Adrenal gland (tissue), 19 donors: ENCODE measurements at places on chromosomes 7 and 10. TPM values are rescaled to one million over a fixed set of nuclear protein-coding genes. Genes with fewer than 3 reads are reported as not detected.
A peak's percentile ranks its signal among the peaks of the same experiment; 100 is the strongest.

GRCh38 chr10:58384095-58384494, 1.1 kb upstream of the TFAM start:
- DNase-seq: no peak

The PDK4 gene
- 79.4 TPM for polyA plus RNA-seq

- no peak for DNase-seq
These were observed 25.8 kb downstream of the BTRC start for GRCh38 chr10:101379663-101380352.

The COG5 gene
- polyA plus RNA-seq: 38.9 TPM

The AGBL3 gene
- 1.2 TPM for polyA plus RNA-seq

GRCh38 chr7:101743241-101743994, 74.0 kb upstream of the CUX1 start:
- peak; percentile 47 for DNase-seq

The LRRN3 gene
- 21.2 TPM for polyA plus RNA-seq

The SUN1 gene
- 105 TPM for polyA plus RNA-seq

DNA sequence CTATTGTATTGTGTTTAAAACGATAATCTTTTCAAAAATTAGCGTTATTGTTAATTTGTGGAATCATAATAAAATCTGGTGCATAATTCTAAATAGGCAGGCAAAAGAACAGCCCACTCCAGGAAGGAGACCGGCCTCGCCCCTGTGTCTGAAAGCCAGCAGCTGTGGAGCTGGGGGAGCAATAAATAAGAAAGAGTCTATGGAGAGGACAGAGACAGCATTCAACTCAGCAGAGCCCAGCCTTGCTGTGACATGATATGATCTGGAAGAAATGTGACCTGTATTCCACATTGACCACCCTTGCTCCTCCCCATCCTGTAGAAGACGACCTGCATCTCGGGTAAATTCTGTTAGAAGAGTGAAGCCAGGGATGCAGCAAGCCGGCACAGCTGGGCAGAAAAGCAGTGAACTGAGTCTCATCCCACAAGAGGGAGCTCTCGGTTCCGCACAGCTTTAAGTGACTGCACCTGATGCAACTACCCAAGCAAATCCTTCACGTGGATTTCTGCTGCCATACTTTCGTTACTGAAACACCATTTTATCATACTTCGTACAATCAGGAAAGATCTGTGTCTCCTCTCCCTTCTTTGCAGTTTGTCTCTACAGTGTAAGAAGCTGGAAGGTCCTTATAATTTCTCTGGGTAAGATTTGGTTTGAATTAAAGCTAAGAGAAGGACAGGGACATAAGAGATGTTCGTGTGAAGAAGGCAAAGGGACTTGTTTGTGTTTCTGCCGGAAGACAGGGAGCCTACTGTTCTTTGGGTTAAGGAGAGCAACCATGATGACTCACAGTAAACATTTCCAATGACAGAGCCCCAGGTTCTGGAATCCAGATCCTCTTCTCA, 427.1 kb downstream of the GPAM start:
- DNase-seq: peak; percentile 42

GRCh38 chr10:43044448-43044921, 32.4 kb upstream of the RET start:
- no peak for DNase-seq

DNA sequence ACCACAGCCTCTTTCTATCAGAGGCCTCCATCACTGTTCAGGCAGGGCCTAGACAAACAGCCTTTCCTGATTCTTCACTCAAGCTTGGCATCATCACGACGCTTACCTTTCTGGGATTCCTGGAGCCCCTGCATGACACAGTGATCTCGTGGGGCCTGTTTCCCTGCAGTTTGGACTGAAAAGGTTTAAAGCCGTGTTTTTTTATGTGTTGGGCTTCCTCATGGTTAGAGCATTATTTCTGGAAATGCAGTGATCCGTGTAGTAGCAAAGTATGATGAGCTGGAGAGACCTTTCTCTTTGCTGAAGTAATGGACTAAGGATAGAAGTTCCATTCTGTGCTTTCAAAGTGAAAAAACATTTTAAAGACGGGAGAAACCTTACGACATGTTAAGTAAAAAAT, 169.1 kb downstream of the BMPER start:
- no peak for DNase-seq

DNA sequence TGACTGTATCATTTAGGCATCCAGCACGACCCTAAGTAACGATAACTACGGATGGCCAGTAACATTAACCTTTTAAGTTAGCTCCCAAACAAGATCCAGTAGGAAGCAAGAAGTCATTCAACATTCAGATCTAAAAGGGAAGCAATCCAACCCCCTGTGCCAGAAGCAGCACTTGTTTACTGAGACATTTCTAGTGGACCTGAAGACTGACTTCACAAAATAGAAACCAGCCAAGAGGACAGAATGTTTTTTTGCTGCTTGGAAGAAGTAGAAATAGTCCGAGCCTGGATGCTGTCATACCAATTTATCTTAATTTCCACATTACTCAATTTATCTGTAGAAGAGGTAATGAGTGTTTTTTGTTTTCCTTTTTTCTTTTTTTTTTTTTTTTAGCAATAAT, 88.0 kb upstream of the CTTNBP2 start:
- DNase-seq: no peak

- DNase-seq: no peak
These were observed 5.2 kb downstream of the CLIP2 start for GRCh38 chr7:74294191-74294998.
